Common myeloid progenitor, CD34-positive (primary cell): ENCODE measurements at places on chromosomes 11 and 22.

- DNase-seq, result no peak
Observed at GRCh38 chr22:42695294-42695693, 25.4 kb downstream of the A4GALT start.

DNA sequence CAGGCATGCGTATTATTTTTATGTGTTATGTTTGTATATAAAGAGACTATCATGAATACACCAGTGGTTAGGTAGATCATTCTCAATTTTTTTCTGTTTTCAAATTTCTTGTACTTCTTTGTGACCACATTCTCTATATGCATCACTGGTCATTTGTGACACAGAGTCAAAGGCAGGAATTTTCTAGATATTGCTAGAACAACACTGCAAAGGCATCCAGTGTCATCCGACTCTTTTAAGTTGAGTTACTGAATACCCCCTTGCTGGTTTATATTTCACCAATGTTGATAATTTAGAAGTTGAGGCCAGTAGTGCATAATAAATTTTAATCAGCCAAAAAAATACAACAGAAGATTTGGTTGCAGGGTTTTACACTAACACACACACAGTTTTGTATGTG lies 351.8 kb downstream of the CASP12 start:
- no peak for DNase-seq

DNA sequence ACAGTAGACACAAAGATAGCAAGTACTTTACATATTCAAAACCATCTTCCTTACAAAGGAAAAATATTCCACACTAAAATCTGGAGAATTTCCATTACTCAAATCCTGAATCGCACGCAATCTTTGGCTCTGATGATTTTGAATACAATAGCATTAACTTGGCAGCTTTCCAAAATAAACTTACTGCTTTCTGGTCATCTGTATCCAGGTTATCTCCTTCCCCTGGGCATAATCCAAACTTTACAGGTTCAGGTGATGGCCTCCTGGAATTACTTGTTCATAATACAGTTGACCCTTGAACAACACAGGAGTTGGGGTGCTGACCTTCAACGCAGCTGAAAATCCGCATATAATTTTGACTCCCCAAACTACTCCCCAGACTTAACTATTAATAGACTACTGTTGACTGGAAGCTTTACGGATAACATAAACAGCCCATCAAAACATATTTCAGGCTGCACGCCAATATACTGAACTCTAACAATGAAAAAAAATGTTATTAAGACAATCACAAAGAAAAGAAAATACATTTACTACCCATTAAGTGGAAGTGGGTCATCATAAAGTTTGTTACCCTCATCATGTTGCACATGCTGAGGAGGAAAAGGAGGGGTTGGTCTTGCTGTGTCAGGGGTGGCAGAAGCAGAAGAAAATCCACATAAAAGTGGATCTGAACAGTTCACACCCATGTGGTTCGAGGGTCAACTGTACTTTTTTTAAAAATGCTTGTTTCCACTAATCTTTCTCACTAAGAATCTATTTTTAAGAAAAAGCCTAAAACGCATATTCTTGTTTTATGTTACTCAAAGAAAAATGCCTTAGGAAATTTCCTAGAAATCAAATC lies 6.5 kb downstream of the MTMR2 start:
- no peak for DNase-seq

DNA sequence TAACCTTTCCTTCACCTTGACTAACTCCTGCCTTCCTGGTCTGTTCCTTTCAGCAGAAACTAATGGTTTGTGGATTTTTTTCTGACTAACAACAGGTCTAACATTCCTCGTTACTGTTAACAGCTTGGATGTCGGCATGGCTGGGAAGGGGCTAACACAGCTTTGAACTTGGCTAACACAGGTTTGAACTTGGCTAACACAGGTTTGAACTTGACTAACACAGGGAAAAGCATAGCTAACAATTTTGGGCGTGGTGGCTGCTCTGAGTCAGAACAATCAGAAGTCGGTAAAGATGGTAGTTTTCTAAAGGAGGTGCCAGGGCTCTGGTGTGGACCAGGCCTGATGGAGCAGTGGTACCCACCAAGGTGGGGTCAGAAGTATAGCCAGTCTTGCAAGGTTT lies 16.1 kb downstream of the MIAT start:
- peak; percentile 24 for DNase-seq

GRCh38 chr11:15379483-15379882 lies 264.8 kb downstream of the INSC start:
- DNase-seq, result no peak

- DNase-seq, result no peak
Observed at GRCh38 chr11:131077340-131077739, 161.1 kb upstream of the SNX19 start.

DNA sequence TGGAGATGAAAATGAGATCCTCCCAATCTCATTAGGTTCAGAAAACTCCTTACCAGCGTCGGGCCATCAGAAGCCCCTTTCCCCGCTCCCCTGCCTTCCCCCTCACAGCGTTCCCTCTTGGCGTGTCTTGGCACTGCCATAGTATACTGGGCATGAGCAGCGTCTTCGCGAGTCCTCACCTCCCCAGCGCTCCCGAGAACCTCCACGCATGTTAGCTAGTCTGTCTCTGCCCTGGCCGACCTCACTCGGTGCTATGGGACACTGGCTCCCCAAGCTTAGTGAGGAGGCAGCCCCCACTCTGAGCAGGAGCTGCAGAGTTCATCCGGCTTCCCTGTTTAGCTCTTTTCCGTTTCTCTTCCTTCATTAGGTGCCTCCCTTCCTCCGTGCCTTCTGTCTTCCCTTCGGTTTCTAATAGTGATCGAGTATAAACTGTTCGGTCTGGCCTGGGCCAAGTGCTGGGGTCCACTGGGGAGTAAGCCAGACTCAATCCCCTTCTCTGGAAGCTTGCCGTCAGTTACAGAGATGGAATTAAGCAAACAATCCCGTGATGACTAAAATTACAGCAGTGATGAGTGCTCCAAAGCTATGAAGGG lies 63.8 kb upstream of the OPCML start:
- no peak for DNase-seq

DNA sequence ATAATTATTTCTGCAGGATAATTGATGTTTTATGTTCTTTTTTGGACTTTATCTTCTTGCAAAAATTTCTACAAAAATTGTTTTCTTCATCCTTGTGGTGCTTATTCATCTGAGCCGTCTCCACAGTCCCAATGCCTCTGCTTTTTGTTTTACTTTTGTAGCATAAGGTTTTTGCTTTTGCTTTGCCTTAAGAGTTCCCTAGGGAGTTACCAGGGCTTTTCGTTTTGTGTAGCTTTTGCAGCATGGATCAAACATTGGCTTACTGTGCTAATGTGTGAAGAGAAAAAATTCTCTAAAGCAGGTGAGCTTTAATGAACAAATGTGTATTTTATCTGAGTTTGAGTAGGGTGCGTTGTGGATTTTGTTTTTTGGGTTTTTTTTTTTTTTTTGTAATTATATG lies 11.8 kb downstream of the XBP1 start:
- DNase-seq, result no peak

GRCh38 chr22:17057959-17058814 lies 26.6 kb upstream of the IL17RA start:
- peak; percentile 31 for DNase-seq

DNA sequence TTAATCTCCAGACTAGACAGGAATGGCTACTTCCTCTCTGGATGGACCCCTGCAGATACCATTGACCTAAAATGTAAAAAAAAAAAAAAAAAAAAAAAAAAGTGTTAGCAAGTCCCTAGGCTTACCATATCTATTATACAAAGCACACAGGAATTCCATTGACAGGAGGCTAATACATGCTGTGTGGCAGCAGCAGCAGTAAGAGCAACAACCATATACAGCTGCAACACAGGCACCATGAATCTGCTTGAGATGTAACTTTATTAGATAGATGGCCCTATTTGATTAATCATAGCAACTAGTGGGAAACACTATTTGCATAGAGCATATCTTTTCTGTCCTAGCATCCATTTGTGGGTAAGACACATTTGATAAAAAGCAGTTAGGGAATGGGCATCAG lies 1447.1 kb downstream of the FAM181B start:
- peak; percentile 8 for DNase-seq

- no peak for DNase-seq
Observed at GRCh38 chr11:69666752-69667536, 8.2 kb downstream of the LTO1 start.

GRCh38 chr11:1445741-1446445 lies 40.7 kb downstream of the MOB2 start:
- DNase-seq, result no peak

- DNase-seq, result no peak
Observed at GRCh38 chr11:45388472-45388871, 102.3 kb upstream of the SYT13 start.

GRCh38 chr11:34431979-34432378 lies 6.8 kb upstream of the CAT start:
- DNase-seq, result no peak

- DNase-seq, result no peak
Observed at GRCh38 chr22:23175817-23176644, 4.3 kb upstream of the BCR start.

DNA sequence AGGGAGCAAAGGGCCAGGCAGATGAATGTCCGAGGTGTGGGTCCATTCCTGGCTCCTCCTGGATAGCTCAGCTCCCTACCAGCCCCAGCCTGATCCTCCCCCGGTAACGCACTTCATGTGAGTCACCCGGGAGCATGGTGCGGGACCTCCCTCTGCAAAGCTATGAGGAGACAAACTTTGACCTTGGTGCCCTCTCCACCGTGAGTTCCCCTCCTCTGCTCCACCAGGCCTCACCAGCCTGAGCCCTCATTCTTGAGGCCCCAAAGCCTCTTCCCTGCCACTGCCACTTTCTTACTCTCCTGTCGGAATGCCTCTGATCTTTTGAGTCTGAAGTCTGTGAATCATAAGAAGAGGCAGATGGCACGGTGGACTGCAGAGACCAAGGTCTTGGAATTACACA lies 37.4 kb upstream of the CD82 start:
- DNase-seq, result no peak

DNA sequence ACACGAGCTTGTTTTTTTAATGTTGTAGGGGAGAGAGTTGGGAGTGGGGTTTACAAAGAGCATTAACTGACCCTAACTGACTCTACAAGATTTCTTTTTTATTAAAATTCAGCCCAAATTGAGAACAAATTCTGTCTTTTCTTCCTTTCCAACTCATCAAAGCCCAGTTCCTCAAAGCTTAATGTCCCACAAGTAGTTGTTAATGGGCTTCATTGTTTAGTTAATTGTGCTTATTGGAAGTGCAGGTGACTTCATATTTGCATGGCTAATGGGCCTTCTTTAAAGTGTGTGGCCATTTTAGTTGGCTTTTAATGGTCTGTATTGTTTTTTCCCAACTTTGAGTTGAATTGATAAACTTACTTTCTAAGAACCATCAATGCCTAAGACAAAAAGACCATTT lies 39.8 kb downstream of the MPPED2 start:
- DNase-seq, result no peak

DNA sequence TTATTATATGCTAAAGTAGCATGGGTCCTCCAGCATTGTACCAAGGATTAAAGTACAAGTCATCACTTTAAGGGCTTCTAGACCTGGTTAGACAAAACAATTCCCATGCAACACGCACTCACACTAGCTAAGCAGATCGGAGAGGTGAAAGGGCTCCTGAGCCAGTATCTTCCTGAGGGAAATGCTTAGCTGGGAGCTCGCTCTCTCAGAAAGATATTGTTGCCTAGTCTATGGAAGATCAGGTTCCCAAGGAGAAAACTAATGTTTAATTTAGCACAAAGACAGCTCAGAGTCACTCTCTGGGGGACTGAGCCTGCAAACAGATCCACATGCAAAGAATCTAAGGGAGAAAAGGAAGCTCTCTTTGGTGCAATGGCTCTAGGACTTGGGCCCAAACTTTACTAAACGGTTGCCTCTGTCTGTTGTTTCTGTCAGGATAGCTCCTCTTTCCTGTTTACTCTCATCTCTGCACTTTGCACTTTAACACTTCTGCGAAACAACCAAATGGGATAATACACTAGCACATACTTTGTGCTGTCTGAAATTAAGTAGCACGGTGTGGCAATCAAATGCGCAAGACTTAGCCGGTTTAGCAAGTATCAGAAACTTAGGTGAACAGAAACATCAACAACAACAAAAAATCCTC lies 10.7 kb downstream of the MAML2 start:
- no peak for DNase-seq

GRCh38 chr11:44625759-44626523 lies 60.5 kb downstream of the CD82 start:
- peak; percentile 65 for DNase-seq

- DNase-seq, result peak; percentile 64
Observed at GRCh38 chr11:36724742-36725385, 126.8 kb upstream of the RAG2 start.

DNA sequence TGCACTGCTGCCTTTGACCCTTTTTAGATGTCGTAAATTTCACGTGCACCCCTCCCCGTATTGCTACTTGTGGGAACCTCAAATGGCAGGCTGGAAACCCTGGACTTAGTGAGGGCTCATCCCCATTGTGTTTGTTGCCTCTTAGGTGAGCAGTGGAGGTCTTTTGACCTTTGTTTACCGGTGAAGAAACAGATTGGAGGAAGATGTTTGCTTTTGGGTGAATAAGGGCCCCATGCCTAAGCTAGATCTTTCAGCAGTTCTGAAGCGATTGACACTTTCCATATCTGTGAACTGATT lies 782 bp downstream of the SMARCB1 start:
- no peak for DNase-seq

DNA sequence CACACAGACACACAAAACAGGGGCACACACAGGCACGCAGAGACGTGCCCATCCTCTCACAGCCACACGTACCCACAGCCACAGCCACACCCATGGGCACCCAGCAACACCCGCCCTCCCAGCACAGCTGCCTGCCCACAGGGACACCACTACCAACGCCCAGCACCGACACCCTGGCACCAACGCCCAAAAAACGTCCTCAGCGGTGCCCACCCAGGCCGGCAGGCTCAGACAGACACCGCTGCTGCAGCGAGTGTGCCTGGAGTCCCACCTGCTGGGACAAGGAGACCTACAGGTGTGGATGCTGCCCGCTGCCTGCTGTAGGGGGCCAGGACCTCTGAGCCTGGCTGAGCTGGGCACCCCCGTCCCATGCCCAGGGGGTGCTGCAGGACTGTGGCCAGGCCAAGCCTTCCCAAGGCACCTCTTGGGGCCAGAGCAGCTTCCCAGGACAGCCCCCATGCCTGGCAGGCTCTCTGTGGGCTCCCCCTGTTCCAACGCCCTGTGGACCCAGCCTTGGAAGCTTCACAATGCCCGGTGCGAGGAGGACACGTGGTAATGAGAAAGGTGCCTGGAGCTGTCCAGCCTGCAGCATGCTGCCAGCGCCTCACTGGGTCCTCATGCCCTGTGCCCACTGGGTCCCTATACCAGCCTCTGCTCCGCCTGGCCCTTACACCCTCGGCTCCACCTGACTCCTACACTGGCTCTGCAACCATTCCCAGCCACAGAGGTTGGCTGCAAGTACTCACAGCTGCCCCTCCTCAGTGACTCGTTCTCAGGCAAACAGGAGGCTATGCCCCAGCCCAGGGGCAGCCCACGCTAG lies 45.8 kb upstream of the TH start:
- no peak for DNase-seq
